ENCODE measurements at places on chromosomes 3 and 15.

GRCh38 chr3:139129892-139130291, 85.2 kb upstream of the PRR23C start:
- DNase-seq: no peak

DNA sequence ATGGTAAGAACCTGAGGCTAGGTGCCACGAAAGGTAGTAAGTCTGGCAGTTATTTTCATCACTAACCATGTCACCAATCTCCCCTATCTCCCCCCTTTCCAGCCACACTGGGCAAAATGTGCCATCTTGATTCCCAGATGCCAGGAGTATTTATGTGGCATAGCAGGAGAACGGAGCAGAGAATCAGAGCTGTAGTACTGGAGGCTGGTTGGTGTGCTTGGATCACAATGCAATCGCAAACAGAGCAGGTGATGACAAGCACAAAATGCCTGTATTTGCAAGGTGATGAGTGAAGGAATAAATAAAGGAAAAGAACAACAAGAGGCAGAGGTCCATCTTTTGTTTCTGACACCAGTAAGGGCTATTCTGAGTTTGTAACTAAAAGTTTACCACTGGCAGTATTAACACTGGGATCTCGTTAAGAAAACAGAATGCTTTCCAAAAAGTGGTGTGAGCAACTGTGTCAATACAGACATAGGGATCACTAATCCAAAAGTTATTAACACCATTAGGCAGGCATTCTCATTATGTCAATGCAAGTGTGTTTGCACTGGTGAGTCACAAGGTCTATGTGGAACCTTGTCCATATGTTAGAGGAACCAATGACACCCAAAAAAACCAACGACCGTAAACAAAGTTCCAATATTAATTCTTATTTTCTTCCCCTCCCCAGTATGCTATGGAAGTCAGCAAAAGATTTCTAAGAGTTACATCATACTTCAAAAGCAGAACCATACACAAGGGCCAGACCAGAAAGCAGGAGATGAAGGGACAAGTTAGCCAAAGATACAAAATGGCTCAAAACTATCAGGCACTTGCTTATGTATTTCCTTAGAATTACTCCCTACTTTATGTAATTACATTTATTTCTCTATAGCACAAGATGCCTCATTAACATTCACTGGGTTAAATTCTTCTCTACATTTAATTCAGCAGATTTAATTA, 556.6 kb downstream of the FOXP1 start:
- no peak for DNase-seq

- no peak for DNase-seq
These were observed 240.6 kb upstream of the GOLIM4 start for GRCh38 chr3:168336276-168336675.

GRCh38 chr15:95086531-95087252, 855.3 kb downstream of the MCTP2 start:
- DNase-seq: no peak

DNA sequence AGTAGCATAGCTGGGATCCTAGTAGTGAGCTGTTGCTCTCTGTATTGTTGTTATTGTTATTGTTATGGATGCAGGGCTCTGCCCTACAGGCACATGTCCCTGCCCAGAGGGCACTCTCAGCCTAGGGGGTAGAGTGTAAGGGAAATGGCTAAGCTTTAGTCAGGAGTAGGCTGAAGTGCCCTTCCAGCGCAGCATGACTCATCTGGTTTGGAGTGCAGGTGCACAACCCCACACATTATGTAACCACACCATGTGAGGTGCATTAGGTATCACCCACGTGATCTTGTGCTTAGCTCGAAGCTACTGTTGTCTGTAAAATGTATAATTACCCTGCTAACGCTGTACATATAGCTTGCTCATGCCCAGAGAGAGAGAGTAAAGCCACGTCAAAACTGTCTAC, 48.3 kb upstream of the TIPARP start:
- peak; percentile 16 for DNase-seq

- DNase-seq: no peak
These were observed 116.9 kb upstream of the C3orf80 start for GRCh38 chr3:160108362-160108761.

DNA sequence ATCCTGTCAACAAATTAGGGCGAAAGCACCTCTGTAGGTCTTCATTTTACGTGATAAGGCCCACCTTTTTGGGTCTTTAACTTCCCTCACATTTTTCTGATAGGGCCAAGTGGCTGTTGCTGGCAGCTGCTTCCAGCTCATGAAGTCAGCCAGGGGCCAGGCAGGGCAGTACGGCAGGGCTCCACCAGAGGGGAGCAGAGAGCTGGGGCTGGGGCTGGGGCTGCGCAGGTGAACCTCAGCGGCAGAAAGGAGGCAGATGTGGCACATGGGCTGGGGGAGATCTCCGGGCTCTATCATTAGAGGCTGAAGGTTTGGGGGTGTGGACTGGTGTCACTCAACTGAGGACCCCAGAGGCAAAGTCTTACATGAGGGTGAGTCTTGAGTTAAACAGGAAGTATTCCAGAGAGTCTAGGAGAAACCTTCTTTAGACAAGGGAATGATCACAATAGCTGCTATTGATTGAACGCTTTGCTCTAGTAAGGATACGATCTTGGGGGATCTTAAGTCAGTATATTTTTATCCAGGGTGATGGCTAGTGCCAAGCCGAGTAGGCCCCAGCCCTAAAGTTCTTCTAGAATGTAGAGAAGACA, 62.8 kb upstream of the MEX3B start:
- peak; percentile 67 for DNase-seq

GRCh38 chr3:29554566-29554965, 273.7 kb downstream of the RBMS3 start:
- no peak for DNase-seq

DNA sequence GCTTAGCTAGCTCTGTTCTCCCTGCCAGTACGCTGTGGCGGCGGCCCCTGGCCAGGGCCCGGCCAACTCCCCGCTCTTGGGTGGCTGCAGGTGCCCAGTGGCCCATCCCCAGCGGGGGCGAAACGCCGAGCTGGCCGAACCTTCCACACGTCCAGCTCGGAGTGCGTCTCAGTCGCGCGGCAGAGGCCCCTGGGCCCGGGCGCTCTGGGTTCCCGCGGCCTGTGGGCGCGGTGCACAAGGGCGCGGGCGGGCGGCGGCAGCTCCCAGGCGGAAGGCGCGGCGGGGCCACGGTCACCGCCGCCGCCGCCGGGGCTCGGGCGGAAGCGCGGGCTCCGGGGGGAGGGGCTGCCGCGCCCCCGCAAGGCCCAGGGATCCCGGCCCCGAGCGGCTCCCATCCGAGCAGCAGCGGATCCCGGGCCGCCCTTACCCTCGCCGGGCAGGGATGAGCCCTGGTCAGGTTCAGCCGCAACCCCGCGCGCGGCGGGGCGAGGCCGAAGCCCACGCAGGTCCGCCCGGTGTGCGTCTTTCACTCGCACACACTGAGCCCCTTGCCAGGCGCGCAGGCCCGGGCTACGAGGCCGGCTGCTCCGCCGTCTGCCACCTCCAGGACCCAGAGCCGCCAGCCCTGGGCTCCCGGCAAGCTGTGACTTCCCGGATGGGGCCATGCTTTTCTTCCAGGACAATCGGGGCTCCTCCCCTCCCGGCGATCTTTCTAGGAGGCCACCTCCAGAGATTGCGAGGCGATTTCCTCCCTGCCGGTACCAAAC, 54.2 kb downstream of the CCDC54 start:
- DNase-seq: peak; percentile 27

DNA sequence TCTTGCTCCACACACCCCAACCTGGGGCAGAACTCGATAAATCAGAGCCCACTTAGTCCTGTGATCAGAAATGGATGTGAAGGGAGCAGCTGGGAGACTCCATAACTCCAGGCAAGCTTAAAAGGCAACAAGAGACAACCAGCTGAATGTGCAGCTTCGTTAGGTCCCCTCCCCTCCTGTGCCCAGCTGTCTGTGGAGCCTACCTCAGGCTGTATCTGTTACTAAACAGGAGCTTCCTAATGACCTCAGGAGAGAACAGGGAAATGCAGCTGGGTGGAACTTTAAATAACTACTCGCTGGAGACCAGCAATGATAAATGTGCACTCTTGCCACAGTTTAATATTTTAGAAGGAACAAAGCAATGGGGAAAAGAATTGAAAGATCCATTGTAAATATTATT, 25.9 kb downstream of the SLC9A9 start:
- no peak for DNase-seq
